ENCODE measurements at places on chromosomes 7 and 10.

DNA sequence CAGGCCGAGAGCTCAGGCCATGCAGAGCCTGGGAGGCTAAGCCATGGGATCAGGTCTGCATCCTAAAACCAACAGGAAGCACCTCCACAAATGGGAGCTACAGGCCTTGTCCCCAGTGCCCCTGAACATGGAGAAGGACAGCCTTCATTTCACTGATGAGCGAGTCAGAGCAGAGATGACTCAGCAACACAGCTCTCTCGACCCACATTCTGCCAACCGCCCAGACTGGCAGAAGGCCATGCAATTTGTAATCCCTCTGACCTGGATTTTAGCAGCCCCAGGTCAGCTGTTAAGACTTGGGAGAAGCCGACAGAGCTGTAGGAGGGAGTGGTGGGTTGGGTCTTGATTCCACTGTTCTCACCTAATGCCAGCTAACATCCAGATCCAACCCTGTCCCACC is 25.5 kb downstream of the VOPP1 start:
- DNase-seq = peak; percentile 90

- DNase-seq = no peak
Observed at GRCh38 chr7:122304996-122305421, 459 bp upstream of the FEZF1 start.

DNA sequence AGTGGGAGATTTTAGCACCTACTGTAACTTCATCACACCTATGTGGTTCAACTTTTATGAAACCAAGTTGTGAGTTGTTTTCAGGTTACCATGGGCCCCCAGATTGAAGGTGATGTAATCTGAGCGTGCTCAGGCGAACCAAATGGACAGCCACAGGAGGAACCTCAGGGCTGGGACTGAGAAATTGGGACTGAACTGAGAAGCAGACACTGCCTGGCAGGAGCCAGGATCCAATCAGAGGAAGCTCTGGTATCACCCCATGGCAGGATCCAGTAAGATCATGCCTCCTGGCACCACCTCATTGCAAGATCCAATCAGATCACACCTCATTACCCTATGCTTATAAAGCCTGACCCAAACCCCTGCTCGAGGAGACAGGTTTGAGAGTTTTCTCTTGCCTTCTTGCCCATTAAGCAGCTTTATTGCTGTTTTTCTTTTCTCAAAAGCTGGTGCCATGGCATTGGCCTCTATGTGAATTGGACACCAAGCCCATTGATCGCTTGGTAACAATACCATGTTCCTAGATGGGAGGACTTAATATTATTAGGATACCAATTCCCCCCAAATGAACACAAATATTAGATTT is 43.2 kb upstream of the GDF10 start:
- no peak for DNase-seq

DNA sequence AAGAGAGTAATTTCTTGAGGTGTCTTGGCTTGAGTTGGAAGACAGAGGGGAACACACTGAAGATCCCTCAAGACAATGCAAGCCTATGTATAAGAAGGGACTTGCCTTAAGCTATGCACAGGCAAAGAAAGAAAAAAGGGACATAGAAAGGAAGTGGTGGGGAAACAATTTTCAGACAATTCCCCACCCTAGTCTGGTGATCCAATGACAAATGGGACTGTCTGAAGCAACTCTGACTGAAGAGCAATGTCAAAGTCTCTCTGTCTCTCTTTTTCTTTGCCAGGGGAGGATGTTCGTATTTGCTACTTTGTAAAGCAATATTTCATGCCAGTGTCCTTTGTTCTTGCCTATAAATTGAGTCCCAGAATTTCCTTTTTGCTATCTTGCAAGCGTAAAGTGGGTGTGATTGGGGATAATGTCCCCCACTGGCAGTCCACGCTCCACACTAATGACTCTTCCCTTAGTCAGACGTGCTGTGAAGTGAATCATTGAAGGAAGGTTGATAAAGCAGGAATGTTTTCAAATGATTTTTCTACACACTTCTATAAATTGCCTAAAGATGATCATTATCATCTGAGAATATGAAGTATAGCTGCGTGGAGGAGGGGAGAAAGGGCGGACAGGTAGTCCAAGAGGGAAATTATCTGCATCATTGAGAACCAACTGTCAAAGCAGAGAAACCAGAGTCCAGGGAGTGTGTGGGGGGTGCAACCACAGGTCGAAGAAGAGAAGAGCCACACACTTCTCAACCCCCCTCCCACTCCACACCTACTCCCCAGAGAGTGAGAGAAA is 243.8 kb upstream of the ETV1 start:
- DNase-seq = no peak

DNA sequence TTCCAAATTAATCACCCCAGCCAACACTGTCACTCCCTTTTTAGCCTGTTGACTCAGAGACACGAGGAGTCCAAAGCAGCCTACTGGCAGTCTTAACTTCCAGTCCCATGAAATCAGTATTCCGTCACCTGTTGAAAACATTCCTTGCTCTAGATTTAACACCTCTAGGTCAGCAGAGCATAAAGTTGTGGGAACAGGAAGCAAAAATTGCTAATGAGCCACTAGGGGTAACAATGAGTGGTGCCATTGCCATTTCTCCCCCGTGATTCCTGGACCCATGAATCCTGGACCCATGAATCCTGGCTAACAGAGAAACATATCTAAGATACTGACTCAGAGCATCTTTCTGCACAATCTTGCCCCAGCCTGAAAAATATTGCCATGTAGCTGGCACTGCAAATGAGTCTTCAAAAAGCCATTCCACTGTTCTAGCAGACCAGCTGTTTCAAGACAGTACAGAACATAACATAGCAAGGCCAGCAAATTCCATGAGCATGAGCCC is 252.7 kb upstream of the PTER start:
- DNase-seq = no peak

DNA sequence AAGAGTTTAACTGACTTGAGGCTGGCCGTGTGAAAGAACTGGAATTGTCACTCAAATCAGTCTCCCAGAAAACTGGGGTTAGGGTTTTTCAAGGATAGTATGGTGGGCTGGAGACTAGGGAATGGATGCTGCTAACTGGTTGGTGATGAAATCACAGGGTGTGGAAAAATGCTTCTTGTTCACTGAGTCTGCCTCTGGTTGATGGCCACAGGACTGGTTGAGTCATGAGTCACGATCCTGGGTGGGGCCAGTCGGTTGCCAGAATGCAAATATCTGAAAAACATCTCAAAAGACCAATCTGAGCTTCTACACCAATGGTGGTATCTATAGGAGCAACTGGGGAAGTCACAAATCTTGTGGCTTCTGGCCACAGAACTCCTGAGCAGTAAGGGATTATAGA is 16.3 kb upstream of the BAMBI start:
- DNase-seq = peak; percentile 51

GRCh38 chr7:157687845-157688532 is 351.2 kb downstream of the DNAJB6 start:
- no peak for DNase-seq

- DNase-seq = no peak
Observed at GRCh38 chr7:69620063-69620462, 21.8 kb downstream of the AUTS2 start.

- DNase-seq = no peak
Observed at GRCh38 chr7:12796397-12797127, 109.1 kb downstream of the ARL4A start.

GRCh38 chr10:69655124-69655867 is 25.2 kb downstream of the FAM241B start:
- no peak for DNase-seq

GRCh38 chr10:127375461-127375860 is 173.6 kb upstream of the NPS start:
- DNase-seq = no peak

DNA sequence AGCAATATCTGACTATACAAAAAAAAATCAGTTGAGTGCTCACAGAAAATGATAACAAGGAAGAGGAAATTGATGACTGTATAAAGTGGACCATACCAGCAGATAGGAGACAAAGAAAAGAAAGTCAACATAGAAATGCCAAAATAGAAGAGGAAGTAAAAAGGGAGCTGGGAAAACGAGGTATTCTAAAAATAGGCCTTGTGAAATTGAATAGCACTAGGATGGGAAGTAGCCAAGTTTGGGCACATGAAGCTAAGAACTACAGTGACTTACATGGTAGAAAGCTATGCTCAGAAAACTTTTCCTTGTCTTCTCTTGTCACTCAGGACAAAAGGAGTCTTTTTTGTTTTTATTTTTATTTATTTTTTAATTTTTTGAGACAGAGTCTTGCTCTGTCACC is 76.2 kb upstream of the APBB1IP start:
- DNase-seq = no peak

DNA sequence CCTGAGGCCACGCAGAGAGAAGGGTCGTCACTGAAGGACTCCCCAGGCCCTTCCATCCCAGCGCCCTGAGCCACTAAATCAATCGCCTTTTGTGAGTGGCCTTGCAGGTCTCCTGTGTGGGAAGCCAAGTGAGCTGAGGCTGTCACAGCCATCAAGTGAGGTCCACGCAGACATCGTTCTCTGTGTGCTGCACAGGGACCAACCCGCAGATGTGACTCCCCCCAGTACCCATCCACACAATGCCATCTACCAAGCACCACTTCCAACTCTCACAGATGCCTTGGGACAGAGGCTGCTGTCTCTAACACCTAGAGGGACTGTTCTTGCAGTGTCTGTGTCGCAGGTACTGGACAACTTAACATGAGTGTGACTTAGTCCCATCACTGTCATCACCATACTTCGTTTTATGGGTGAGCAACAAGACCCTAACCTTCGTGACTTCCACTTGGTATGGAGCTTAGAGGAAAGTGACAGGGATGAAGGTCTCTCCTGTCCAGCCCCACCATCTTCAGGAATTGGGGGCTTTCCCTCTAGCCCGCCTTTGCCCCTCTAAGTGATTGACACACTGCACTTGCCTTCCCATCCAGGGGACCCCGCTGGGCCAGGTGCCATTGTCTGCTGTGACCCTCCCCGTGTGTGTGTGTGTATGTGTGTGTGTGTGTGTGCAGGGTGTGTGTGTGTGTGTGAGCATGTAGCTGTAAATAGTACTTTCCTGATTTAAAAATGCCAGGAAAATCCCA is 51.4 kb upstream of the TMEM72 start:
- DNase-seq = no peak

DNA sequence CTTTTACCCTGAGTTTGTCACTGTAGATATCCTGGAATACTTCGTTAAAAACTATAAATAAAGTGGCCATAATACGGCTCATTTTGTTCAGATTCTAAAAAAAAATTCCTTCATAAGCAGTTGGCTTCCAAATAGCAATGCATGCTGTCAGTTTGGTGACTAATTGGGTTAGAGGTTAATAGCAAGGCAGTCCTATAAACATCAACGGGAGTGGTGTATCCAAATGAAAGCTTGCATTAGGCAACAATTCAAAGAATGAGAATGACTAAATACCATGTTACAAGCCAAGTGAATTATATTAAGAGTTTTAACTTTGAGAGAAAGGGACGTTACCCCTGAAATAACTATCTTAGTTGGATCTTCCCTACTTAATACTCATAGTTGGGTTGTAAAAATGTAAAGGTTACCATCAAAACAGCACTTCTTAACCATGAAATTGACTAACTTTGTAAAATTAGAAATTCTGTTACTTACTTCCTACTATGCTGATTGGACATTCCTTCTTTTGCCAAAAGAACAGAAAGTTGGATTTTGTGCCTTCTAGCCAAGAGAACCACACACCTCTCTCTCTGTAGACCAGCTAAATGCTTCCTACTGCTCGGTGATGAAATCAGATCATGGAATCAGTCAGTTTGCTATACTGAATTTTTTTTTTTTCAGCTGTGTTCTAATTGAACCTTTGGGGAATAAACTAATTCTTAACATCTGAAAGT is 98.0 kb downstream of the KAT6B start:
- peak; percentile 68 for DNase-seq

DNA sequence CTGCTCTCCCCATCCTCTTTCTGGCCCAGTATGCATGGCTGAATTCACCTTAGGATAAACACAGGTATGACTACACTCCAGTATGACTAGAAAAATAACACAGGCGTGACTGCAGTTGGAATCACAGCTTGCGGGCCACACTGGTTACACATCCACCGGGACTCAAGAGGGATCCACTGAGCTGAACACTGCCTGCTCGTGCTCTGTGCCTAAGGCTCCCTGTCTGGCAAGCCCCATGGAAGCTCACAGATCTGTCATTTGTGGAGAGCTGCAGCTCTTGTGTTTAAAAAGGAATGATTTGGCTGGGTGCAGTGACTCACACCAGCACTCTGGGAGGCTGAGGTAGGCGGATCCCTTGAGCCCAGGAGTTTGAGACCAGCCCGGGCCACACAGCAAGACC is 26.8 kb downstream of the VOPP1 start:
- DNase-seq = no peak

DNA sequence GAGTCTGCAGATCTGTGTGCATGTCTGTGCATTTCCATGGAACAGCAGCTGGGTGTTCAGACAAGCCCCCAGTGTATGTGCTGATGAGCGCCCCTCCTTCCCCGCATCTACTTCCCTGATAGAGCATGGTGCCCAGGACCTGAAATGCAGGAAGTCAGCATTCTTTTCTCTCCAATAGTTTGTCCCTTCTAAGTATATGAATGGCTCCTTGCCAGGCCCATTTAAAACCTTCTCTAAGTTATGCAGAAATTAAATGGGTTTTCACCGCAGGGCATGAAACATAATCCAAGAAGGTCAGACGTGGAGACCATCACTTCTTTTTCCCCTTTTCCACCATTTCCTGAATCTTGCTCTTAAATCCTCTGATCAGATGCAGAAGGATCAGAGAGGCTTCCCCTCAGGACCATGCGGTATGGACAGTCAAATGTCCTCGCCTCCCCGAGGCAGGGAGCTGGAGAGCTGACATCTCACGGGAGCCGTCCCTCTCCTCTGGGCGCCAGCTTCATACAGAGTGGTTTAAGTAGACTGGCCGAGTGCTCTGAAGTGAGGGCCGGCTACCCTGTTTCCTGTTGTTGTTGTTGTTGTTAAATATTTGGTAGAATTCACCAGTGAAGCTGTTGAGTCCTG is 155.3 kb downstream of the C10orf105 start:
- no peak for DNase-seq

DNA sequence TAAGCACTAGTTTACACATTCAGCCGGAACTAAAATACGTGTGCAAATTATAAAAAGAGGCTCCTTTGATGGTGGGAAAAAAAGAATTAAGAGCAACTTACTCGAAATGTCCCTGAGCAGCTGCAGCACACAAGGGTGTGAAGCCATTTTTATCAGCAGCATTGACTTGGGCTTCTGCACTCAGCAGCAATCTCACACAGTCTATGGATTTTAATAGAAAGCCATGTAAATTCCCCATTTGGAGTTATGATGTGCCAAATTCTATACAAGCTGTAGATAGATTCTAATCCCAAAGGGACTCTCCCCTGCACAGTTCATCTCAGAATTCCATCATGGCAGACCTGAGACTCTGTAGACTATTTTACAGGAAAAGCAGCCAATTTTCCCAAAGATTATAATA is 90.5 kb downstream of the CTTNBP2 start:
- no peak for DNase-seq

GRCh38 chr10:6694447-6695140 is 114.5 kb upstream of the PRKCQ start:
- no peak for DNase-seq

- peak; percentile 81 for DNase-seq
Observed at GRCh38 chr10:78974617-78975317, 94.0 kb upstream of the ZMIZ1 start.

GRCh38 chr7:133265821-133266220 is 12.9 kb downstream of the EXOC4 start:
- DNase-seq = no peak

GRCh38 chr10:101260764-101261481 is 31.7 kb upstream of the LBX1 start:
- DNase-seq = no peak

Data from SW480 (cell line).